ENCODE measurements at places on chromosomes 7 and 10. TPM values are rescaled to one million over a fixed set of nuclear protein-coding genes. Genes with fewer than 3 reads are reported as not detected.
A peak's percentile ranks its signal among the peaks of the same experiment; 100 is the strongest.

The CHAT gene
- polyA plus RNA-seq, result not detected

The CALHM3 gene
- polyA plus RNA-seq, result not detected

The JAZF1 gene
- 20.4 TPM for polyA plus RNA-seq

The GRB10 gene
- polyA plus RNA-seq, result 14.7 TPM

The CEP41 gene
- polyA plus RNA-seq, result 6.9 TPM

The SAMD9L gene
- 2.7 TPM for polyA plus RNA-seq

The COBL gene
- polyA plus RNA-seq, result 57.3 TPM

The FAM24B gene
- polyA plus RNA-seq, result 0.49 TPM

The AGAP5 gene
- 6.0 TPM for polyA plus RNA-seq

The RET gene
- 0.29 TPM for polyA plus RNA-seq

The PPP1R3C gene
- 82.6 TPM for polyA plus RNA-seq

The TAS2R3 gene
- polyA plus RNA-seq, result not detected

The OPALIN gene
- not detected for polyA plus RNA-seq

DNA sequence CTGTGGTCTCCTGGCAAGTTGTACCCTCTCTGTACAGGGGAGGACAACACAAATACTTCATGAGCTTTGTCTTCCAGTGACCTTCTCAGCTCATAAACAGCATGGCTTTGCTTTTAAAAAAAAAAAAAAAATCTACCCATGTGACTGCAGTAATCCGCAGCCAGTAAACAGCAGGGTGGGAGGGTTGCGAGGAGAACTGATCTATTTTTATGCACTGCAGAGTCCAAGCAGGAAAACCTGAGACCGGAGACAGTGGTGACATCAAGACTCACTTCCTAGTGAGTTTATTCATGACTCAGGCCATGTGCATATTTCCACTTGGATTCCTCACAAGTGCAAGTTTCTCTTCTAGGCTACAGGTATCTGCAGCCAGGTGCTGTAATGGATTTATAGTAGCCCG, 127.9 kb downstream of the NRF1 start:
- DNase-seq, result peak; percentile 61

- DNase-seq, result no peak
Measured at GRCh38 chr7:51007551-51008505, 225.1 kb upstream of the GRB10 start.

DNA sequence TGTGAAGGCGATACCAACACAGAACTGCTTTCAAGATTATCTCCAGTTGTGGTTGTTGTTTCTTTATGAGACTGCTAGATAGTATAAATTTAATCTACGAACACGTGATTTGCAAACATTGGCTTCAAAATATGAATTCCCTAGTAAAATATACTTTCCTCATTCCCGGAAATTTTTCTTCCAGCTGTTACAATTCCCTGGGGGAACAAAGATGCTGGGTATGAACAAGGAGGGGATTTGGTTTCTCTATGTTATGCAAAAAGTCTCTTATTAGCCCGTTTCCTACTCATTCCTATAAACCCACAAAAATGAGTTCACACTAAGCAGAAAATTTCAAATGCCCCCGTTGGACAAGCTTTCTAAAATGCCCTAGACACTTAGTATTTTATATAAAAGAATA, 928.3 kb downstream of the CNTNAP2 start:
- DNase-seq, result no peak

DNA sequence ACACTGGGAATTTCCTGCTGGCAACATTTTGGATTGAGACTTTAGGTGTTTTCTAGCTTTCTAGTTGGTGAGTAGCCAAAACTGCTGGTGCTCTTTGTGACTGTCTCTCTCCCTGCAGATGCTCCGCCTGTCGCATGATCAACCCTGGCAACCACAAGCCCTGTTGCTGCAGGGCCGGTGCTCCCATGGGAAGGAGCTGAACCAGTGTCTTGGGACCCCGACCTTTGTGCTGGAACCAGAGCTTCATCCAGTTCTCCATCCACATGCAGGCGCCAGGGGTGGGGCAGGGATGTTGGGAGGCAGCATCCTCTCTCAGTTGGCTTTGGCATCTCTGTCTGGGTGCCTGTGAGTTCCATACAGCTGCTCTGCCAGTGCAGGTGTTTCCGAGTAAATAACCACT, 306.2 kb upstream of the MKI67 start:
- DNase-seq, result no peak

DNA sequence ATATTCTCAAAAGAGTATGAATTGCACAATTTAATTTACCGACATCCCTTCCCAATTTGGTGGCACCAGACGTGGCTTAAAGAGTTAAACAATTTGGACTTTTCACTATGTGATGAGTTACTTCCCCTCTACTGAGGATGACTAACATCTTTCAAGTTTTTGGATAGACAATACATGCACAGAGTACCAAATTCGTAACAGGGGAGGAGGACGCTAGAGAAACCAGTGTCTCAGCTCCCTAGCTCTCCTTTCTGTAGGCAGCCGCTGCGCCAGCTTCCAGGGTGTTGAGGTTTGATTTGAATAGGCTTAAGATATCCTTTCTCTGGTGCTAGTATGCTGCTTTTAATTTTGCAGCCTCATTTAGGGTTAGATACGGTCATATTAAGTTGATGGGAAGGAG, 69.2 kb downstream of the GNA12 start:
- no peak for DNase-seq

GRCh38 chr10:71487726-71488125, 91.0 kb downstream of the CDH23 start:
- DNase-seq, result no peak

GRCh38 chr10:26715137-26715487, 17.6 kb downstream of the PDSS1 start:
- DNase-seq, result no peak

- no peak for DNase-seq
Measured at GRCh38 chr10:34299105-34299611, 515.9 kb downstream of the PARD3 start.

DNA sequence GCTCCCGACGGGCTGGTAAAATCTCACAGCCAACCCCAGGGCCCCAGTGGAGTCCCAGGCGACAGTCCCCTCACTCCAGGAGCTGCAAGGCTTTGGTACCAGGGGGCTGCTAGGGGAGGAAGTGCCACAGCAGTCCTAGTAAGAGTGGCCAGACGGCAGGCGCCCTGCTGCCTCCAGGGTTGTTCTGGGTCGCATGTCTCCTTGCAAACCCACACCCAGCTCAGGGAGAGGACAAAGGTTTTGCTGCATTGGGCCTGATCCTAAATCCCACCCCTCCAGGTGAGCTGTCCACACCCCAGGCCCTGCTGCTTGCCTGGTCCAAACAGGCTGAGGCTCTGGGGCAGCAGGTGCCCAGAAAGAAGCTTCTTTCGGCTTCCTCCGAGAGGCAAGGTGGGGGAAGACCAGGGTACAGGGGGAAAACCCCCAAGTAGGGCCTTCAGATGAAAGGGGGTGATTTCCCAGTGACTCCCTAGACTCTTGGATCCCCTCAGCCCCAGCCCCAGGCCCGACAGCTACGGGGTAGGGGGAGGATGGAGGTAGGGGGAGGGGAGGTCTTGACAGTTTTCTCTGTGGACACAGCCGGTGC, 4.2 kb upstream of the KCP start:
- DNase-seq, result no peak

- no peak for DNase-seq
Measured at GRCh38 chr10:44763331-44763730, 147.8 kb upstream of the TMEM72 start.

DNA sequence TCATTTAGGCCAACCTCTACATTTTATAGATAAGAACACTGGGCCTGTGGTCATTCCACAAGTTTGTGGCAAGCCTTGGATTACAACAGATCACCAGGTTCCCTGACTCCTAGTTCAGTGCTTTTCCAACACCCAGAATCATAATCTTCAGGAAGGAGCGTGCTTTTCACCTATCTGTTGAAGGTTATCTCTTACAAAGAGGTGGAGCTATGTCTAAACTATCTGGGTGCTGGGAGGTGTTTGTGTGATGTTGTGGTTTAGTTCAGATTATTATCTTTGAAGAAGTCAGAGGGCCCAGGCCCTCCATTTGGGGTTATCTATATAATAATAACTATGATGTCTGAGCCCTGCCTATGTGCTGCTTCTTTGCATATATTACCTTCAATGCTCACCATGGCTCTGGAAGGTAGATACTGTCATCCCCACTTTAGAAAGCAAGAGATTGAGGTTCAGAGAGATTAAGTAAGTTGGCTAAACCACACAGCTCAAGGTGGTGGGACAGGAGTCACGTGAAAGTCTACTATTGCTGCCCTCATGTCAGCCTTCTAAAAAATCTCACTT, 24.0 kb downstream of the IL2RA start:
- DNase-seq, result no peak

DNA sequence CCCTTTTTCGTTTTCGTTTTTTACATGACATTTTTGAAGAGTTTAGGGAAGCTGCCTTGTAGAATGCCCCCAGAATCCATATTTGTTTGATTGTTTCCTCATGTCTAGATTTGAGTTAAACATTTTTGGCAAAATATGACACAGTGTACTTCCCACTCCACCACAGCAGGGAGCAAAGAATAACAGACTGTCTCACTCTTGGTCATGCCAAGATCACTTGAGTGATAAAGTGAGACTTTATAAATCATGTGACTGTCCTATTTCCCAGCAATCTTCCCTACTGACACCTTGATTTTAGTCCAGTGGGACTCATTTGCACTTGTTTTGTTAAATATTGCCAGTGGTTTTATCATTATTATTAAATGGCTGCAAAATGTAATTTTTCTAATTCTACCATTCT, 44.4 kb upstream of the USP6NL start:
- no peak for DNase-seq

- DNase-seq, result no peak
Measured at GRCh38 chr10:71347587-71348395, 28.7 kb downstream of the SLC29A3 start.

DNA sequence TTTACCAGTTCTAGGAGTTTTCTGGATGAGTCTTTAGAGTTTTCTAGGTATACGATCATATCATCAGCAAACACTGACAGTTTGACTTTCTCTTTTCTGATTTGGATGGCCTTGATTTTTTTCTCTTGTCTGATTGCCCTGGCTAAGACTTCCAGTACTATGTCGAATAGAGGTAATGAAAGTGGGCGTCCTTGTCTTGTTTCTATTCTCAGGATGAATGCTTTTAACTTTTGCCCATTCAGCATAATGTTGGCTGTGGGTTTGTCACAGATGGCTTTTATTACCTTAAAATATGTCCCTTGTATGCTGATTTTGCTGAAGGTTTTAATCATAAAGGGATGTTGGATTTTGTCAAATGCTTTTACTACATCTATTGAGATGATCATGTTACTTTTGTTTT, 223.2 kb upstream of the COBL start:
- no peak for DNase-seq

GRCh38 chr10:48330269-48330668, 23.8 kb downstream of the MAPK8 start:
- DNase-seq, result no peak

DNA sequence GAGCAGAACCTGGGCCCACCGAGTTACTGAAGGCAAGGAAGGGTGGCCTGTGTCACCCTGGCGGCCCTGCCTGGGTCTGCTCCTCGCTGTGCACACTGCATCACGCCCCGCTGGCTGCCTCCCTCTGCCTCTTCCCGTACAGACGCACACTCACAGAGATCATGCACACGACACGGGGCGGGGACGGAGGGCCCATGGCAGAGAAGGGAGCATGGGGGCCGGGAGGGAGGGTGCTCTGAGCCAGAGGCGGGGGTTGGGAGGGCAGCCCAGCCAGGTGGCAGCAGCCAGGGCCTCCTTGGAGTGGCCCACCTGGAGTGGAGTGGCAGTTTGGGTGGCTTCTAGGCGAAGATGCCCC, 16.6 kb downstream of the BUD23 start:
- DNase-seq, result no peak

GRCh38 chr7:140024585-140024984, 38.2 kb downstream of the PARP12 start:
- DNase-seq, result no peak

DNA sequence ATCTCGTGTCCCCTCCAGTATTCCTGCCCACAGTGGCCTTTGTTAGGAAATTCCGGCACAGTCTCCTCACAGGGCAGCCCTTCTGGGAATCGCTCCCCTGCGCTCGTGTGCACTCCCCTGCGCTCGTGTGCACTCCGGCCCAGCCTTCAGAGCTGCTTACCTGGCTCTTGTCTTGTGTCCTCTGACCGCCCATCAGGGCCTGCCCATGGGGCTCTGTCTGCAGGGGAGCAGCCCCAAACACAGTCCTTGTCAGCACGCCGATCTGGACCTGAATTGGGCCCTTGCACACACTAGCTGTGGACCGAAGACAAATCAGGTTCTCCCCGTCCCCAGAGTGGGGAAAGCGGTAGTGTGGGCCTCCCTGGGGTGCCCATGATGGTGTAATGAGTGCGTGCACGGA, 179.4 kb downstream of the CUX1 start:
- DNase-seq, result no peak

All from heart left ventricle (tissue), 16 donors.